ENCODE measurements at places on chromosomes 12 and 14.

- DNase-seq = no peak
Observed at GRCh38 chr12:42162193-42162592, 17.5 kb upstream of the GXYLT1 start.

DNA sequence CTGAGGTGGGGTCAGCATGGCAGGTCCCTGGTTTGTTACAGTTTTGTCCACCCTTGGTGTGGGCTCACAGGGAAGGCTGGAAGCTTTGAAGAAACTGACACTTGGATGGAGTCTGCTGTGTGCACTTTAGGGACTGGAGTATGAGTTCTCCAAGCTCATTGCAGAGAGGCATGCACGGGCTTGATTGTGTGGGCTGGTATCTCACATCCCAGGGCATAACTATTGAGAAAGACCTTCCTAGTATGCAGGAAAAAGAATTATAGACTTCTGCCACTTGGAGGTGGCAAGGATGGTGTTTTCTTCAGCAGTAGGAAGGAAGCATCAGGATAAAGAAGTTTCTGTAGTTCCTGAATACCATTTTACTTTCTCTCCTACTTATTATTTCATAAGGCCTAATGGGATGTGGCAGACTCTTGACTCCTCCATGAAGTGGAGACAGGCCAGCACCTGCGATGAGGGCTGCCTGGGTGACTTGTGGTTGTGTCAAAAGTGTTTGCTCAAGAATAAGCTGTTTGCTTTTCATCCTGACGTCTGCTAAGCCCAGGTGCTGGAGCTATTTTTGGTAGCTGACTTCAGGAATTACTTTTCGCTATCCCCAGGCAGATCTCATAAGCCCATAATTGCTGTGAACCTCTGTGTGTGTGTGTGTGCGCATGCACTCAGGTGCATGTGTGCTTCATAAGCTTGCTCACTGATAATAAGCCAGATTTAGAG lies 125.8 kb downstream of the KTN1 start:
- no peak for DNase-seq

DNA sequence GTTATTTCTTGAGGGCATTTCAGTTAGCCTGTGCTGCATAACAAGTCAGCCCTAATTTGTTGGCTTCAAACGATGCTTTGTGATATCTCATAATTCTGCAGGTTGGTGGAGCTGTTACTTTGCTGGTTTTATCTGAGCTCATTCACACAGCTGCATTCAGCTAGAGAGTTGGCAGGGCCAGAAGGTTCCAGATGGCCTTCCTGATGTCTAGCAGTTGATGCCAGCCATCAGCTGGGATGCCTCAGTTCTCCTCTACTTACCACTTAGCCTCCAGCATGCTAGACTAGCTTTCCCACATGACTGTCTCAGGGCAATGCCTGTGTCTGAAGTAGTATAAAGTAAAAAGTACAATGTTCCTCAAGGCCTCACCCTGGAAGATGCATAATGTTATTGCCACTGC lies 130.6 kb downstream of the SLC35F4 start:
- no peak for DNase-seq

DNA sequence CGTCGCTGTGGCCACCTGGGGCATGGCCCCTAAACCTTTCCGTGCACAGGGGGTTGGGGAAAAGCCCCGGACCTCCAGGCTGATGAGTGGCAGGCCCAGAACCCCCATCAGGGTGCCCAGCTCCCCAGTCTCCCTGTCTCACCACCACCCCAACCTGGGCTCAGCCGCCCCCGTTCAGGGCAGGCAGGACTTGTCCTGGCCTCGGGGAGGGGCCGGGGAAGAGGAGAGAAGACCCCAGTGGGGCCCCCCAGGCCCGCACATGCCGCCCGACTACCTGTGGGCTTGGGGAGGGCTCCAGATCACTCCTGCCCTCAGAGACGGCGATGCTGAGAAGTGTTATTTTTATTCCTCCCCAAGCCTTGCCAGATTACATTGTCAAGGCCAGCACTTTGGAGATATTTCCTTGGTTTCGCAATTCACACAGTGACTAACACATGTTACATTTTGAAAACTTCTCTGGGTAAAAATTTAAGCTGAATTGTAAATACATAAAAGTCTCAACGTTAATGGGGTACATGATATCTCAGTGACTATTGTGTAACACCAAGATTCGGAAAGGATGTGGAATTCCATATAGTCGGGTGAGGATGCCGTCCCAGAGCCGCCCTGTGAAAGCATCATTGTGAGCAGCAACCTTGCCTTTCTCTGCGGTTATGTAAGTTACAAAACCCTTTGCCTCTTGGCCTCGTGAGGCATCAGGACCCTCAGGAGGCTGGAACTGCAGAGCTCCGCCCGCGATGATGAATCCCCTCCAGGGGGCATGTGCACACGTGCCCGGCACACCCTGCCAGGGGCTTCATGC lies 85.6 kb upstream of the DIO3 start:
- DNase-seq = peak; percentile 61

DNA sequence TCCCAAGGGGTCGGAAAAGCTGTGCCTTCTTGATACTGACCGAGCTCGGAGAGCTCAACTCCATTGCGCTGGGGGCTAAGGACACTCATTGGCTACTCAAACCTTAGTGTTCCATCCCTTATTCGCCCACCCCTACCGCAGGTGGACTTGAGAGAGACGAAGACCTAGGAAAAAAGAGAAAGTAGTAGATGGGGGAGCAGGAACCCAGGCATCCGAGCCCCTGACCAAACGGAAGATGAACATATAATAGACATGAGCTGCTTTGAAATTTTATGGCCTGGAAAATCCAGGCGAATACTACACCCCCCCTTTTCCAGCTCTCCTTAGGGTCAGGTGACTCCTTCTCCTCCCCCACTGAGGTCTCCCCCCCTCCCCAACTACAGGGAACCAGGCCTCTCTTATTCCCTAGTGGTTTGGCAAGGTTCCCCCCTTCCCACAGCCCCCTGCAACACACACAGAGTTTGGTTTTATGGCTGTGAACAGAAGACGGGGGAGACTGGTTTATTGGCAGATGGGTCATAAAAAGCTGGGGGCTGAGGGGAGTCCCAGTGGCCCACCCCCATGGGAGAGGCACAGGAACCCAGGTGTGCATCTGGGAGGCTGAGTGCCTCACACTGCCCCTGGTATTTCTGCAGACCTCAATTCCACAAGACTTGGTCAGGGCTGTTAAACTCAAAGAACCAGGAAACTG lies 1.6 kb downstream of the GDF11 start:
- DNase-seq = no peak

- no peak for DNase-seq
Observed at GRCh38 chr14:49164074-49164473, 422.1 kb downstream of the RPS29 start.

DNA sequence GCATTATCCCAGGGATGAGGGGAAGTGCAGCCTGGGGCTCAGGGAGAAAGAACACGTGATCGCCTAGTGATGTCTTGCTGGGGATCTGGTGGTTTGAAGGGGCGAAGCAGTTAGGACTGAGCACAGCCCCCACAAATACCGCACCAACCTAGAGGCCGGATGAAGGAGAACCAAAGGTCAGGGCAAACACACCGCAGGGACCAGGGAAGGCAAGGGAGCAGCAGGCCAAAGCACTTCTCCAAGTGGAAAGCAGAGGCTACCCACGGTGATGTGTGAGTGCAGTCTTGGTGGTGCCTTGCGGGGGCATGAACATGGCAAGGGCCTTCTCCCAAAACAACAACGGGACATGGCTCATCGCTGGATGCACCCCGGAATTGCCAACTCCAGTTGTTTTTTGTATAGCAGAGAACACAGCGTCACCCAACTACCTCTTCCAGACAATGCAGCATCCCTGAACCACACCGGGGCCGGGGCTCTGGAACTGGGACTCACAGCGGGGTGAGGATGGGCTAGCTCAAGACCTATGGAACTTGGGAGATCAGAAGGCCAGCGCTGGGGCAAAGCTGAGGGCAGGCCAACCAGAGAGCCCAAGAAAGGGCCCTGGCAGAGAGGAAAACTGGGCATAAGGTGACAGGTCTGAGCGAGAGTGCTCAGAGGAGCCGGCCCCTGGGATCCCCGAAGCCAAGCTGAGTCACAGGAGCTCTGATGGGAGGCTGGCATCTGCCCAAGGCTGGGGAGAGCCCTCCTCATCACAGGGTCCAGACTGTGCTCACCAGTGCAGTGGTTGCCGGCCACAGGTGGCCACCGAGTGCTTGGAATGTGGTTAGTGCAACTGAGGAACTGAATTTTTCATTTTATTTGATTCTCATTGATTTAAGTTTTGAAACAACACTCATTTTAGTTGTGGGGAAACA lies 11.1 kb downstream of the GALNT16 start:
- no peak for DNase-seq

GRCh38 chr12:93976024-93976423 lies 172.4 kb upstream of the PLXNC1 start:
- no peak for DNase-seq

GRCh38 chr14:29757188-29757680 lies 170.4 kb downstream of the PRKD1 start:
- no peak for DNase-seq

- no peak for DNase-seq
Observed at GRCh38 chr14:51431741-51432140, 191.7 kb downstream of the TMX1 start.

GRCh38 chr12:12527820-12528296 lies 34.8 kb downstream of the DUSP16 start:
- DNase-seq = no peak

DNA sequence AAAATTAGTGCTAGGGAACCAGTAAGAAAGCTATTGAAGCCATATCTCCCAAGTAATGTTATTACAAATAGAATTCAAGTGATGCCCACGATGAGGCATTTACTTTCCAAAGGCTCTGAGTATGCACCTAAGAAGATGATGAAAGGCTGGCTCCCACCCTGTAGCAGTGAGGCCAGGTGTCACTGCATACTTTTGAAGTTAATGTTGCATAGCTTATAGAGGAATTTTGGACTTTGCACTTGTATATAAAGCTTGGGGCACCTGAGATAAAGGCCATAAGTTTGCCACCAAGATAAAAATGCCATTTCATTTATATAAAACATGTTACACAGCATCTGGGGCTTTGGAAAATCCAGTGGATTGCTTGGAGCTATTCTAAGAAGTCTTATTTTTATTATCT lies 96.2 kb downstream of the PTPRB start:
- DNase-seq = no peak

DNA sequence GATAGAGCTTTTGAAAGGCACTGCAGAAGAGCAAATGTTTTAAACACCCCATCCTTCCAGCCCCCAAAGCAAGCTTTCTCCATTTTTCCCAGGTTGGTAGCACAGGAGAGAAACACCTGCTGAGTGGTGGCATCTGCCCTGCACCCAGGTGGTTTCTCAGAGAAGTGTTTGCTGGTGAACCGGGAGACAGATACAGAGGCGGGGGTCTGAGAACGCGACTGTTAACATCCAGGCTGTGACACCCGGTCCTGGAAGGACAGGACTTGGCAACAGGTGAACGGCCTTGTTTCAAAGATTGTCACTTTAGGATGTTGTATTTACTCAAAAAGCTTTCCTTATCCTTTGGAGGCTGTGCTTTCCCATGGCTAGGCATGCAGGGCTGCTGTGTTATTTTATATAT lies 18.5 kb downstream of the MMAB start:
- DNase-seq = no peak

DNA sequence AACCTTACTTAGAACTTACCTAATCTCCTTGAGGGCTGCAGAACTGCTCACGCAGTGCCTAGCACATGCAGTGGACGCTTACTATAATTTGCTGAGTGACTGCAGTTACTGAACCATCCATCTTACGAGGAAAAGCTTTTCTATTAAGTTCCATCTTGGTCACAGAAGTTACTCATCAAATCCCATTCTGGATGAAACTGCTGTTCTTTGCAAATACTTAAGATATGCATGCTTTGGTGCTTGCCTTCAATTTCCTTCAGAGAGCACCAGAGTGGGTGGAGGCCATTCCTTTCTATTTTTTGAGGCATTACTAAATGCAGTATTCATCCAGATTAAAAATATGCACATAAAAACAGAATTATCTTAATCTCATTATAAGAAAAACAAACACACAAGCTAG lies 17.7 kb upstream of the PELI2 start:
- no peak for DNase-seq

- DNase-seq = no peak
Observed at GRCh38 chr12:91984556-91984955, 161.1 kb downstream of the BTG1 start.

DNA sequence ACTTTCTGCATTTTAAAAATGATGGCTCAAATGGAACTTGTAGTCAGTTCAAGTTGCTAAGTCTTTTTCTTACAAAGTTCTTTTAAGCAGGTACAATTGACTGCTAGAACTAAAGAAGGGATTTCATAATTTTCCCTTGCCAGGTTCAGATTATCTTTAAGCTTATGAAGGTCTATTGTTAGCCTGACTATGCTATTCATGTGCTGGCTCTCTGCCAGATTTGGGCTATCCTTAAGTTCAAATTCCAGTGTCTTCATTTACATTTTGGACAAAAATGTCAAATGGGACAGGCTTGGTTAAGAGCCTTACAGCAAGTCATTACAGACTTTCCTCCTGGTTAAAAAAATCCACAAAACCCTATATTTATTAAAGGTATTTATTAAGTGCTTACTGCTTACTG lies 42.3 kb downstream of the INSM2 start:
- no peak for DNase-seq

- no peak for DNase-seq
Observed at GRCh38 chr12:46343118-46343852, 29.3 kb downstream of the SLC38A2 start.

GRCh38 chr12:88571543-88571942 lies 8.7 kb downstream of the KITLG start:
- no peak for DNase-seq

GRCh38 chr12:97140355-97140754 lies 233.3 kb downstream of the NEDD1 start:
- DNase-seq = no peak

GRCh38 chr12:27828196-27828595 lies 48.2 kb upstream of the MANSC4 start:
- peak; percentile 24 for DNase-seq

DNA sequence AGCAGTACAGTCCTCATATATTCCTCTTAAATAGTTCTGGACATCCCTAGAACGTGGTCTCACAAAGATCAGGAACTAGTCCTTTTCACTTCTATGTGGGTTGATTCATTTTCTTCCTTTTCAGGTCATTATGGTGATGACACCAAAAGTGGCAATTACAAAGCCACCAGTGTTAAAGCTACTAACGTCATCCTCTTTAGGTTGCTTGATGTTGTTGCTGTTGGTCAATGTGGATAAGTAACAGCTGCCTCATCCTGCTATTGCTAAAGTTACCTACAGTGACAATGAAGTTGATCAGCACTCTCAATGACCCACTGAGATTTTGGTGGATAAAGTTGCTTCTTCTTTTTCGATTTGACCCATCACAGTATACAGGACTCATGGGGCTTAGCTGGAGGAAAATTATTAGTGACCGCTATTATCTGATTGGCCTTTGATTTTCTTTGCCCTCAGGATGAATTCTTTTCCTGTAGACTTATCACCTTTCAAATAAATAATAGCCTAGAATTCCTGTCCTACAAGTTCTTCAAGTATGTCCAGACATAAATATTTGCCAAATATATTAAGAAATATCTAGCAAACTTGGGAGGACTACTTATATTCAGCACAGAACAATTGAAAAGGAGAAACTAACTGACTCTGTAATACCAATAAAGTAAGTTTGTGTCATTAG lies 54.0 kb upstream of the ATP2B1 start:
- no peak for DNase-seq
